ENCODE measurements at places on chromosomes 3 and 15.

DNA sequence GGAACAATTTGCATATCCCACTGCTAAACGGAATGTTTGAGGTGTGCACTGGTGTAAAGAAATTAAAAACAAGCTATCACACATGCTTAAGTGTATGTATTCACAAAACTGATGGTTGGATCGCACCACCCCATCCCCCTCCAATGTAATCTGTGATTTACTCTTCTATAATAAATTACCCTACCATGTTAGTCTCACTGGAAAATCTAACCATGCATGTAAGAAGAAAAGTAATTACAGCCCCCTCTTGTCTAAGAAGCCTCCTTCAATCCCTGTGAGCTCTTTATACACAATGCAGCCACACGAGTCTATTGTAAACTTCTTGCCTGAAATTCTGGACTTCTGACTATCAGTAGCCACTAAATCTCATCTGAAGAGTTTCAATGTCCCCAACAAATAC, 173.6 kb downstream of the ZBTB20 start:
- no peak for DNase-seq

- no peak for DNase-seq
Observed at GRCh38 chr15:67551207-67551743, 8.8 kb downstream of the MAP2K5 start.

DNA sequence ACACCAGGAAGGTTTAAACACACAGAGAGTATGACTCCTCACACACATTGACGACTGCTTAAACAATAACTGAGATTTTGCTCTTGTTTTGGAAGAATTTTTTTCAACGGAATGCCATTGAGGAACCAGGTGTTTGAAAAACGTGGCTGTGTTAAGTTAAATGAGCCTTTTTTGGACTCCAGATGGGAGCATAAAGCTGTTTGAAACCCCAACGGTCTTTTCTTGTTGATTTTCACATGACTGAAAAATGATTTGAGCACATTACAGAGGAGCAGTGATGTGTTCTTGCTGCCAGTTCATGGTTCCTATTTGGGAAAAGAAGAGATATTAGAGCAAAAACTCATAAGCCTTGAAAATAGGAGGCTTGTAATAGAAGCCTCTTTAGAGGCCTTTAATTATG, 97.8 kb upstream of the SELENOK start:
- no peak for DNase-seq

GRCh38 chr3:167241048-167241845, 138.8 kb downstream of the ZBBX start:
- DNase-seq, result no peak

GRCh38 chr3:31433679-31433992, 99.1 kb upstream of the STT3B start:
- DNase-seq, result no peak

DNA sequence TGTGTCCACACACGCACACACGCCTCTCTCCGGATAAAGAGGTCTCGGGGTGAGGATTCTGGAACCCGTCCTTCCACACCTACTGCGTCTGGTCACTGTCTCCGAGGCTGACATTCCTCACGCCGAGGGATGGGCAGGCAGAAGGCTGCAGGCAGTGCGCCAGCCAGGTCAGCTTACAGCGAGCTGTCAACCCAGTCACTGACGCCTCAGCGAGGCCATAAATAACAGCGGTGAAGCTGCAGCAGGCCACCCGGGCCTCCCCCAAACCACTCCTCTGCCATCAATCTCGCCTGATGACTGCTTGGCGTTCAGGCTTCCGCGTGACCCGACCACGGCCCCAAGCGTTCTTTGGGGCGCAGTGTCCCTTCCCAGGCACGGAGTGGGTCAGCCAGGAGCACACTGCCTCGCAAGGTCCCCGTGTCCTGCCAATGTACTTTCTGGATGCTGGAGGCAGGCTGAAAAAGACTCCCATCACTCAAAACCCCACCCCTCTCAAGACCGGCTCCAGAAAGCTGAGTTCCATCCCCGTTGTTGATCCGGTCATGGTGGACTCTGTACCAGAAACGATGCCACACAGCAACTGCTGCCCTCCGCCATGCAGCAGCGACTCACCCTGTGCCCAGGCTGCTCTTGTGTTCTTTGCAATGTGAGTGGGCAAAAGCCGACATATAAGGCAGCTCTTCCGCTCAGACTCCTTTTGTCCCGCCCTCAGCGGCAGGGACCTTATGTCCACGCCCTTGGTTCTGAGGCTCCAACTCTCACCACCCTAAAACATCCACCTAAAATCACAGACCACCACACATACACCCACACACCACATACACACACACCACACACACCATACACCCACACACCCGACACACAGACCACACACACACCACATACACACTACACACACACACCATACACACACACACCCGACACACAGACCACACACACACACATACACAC, 27.1 kb downstream of the CPN2 start:
- DNase-seq, result no peak

DNA sequence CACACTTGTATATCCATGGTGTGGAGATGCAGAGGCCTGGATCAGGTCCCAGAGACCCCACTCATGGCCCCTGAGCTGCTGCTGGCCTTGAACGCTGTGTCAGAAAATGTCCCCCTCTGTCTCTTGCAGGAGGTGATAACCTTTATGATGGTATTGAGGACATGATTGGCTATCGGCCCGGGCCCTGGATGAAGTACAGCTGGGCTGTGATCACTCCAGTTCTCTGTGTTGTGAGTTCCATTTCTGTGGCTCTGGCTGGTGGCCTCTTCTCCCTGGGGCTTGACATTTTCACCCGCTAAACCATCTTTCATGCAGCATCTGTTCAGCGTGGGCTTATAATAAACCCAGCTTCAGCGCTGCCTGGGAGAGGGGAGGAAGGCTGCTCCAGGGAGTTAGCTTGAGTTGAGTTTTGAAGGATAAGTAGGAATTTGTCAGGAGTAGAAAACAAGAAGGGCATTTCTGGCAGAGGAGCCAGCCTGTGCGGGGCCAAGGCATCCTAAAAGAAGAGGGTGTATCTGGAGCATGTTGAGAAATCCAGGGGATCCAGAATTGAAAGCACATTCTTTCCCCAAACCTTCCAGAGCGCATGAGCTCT, 61.1 kb downstream of the GRIP2 start:
- no peak for DNase-seq

- no peak for DNase-seq
Observed at GRCh38 chr3:85939074-85939482, 980.3 kb downstream of the CADM2 start.

- no peak for DNase-seq
Observed at GRCh38 chr3:66038384-66038725, 363 bp downstream of the MAGI1 start.

GRCh38 chr15:52114261-52115055, 1.9 kb upstream of the BCL2L10 start:
- no peak for DNase-seq

DNA sequence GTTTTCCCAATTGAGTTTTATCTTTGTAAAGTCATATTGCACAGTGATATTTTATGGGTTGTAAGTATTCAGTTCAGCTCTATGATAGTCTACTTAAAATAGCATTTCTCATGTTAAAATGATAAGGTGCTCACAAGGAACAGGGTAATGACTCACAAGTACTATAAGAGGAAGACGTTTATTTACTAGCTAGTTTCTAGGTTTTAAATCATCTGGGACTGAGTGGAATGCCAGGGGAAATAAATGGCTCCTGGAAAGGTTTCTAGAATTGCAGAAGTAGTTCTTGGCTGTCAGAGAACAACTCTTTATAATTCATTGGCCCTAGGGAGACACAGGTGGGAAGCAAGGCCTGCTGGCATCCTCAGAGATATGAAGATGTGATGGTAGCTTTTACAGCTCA, 112.8 kb downstream of the CHDH start:
- DNase-seq, result no peak

GRCh38 chr15:76342382-76343201, 6.0 kb downstream of the ISL2 start:
- no peak for DNase-seq

- no peak for DNase-seq
Observed at GRCh38 chr3:18872466-18872865, 275.8 kb upstream of the KCNH8 start.

- no peak for DNase-seq
Observed at GRCh38 chr3:126109146-126109879, 25.4 kb upstream of the SLC41A3 start.

- no peak for DNase-seq
Observed at GRCh38 chr3:70985572-70985971, 598.0 kb downstream of the FOXP1 start.

GRCh38 chr3:197539651-197540051, 16.1 kb downstream of the BDH1 start:
- no peak for DNase-seq

- DNase-seq, result no peak
Observed at GRCh38 chr15:41278319-41278718, 47.3 kb downstream of the CHP1 start.

- no peak for DNase-seq
Observed at GRCh38 chr15:47502041-47502440, 215.3 kb upstream of the SEMA6D start.

GRCh38 chr3:153404157-153404556, 242.1 kb downstream of the RAP2B start:
- no peak for DNase-seq

DNA sequence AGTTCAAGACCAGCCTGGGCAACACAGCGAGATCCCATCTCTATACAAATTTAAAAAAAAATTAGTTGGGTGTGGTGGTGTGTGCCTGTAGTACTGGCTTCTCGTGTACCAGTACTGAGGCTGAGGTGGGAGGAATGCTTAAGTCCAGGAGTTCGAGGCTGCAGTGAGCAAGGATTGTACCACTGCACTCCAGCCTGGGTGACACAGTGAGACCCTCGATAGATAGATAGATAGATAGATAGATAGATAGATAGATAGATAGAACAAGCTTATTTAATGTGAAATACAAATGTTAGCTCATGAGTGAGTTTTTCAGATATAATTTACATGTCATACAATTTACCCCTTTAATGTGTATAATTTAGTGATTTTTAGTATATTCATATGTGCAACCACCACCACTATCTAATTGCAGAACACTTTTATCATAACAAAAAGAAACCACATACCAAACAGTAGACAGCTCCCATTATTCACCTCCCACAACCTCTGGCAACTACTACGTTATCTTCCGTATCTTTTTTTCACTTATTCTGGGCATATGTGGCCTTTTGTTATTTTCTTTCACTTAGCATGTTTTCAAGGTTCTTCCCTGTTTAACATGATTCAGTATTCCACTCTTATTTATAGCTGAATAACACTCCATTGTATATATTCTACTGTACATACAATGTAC, 13.1 kb upstream of the PRRT3 start:
- DNase-seq, result no peak

DNA sequence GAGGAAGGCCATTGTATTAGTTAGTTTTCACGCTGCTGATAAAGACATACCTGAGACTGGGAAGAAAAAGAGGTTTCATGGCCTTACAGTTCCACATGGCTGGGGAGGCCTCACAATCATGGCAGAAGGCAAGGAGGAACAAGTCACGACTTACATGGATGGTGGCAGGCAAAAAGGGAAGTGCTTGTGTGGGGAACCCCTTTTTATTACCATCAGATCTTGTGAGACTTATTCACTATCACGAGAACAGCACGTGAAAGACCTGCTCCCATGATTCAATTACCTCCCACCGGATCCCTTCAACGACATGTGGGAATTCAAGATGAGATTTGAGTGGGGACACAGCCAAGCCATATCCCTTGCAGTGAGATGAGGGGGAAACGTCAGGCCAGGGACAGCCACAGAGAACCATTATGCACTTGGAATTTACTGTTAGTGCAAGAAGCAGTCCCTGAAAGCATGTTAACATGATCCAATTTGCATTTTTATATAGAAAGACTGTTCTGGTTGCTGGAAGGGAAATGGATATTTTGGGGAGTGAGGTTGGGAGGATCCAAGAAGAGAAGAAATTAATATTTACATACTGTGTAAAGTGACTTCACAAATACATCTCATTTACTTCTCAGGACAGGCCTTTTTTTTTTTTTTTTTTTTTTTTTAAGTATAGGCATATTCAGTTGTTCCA, 87.1 kb downstream of the ARNT2 start:
- DNase-seq, result no peak

GRCh38 chr3:189530822-189531221, 100.4 kb upstream of the TP63 start:
- no peak for DNase-seq

DNA sequence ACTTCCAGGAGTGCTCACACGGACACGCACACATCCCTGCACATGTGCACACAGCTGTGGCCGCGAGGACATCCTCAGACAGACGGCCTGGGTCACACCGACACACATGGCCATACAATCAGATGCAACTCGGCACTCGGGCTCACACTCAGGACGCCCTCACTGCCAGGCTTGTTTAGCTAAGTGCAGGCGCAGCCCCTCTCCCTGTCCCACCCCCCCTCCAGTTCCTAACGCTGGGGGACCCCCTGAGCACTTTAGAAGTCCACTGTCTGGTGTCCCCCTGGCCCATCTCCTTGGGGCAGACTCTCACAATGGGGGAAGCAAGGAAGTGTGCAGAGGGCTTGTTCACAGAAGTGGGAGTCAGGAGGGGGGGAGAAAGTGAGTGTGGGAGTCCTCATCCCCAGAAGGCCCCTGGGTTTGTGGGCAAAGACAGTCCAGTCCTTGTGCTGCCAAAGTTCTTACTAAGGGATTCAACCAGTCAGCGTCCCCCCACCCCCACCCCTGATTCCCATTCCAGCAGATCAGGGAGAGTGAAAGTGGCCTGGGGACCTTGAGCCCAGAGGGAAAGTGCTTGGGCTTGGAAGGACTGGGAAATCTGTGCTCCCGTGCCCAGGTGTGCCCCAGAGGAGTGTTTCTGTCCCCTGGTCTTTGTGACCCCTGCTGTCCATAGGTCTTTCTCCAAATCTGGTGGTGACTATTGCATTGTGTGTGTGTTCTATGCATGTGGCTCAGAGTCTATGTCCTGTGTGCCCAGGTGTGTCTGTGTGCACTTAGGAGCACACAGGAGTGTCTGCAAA, 767 bp upstream of the GATA2 start:
- DNase-seq, result no peak

- DNase-seq, result no peak
Observed at GRCh38 chr3:55718521-55718921, 231.4 kb upstream of the WNT5A start.

- DNase-seq, result no peak
Observed at GRCh38 chr3:122251428-122251827, 68.0 kb downstream of the CASR start.

GRCh38 chr15:50702762-50703334, 16.3 kb upstream of the TRPM7 start:
- DNase-seq, result no peak
